Activated naive CD4-positive, alpha-beta T cell treated with anti-CD3 and anti-CD28 coated beads, Interleukin-2, amount 50 U/mL, for 72 hours (primary cell): ENCODE measurements at places on chromosomes 12 and 14. TPM values are rescaled to one million over a fixed set of nuclear protein-coding genes. Genes with fewer than 3 reads are reported as not detected.

FBRSL1 gene
- 30.8 TPM for total RNA-seq

GUCY2C gene
- not detected for total RNA-seq

WASHC3 gene
- total RNA-seq, result 22.1 TPM

PRB4 gene
- not detected for total RNA-seq

GRCh38 chr12:132658149-132658894 lies 28.8 kb downstream of the POLE start:
- no peak for DNase-seq

GRCh38 chr14:49381778-49382177 lies 204.4 kb downstream of the RPS29 start:
- DNase-seq, result no peak

- no peak for DNase-seq
Measured at GRCh38 chr14:64944041-64944440, 1.5 kb upstream of the GPX2 start.

DNA sequence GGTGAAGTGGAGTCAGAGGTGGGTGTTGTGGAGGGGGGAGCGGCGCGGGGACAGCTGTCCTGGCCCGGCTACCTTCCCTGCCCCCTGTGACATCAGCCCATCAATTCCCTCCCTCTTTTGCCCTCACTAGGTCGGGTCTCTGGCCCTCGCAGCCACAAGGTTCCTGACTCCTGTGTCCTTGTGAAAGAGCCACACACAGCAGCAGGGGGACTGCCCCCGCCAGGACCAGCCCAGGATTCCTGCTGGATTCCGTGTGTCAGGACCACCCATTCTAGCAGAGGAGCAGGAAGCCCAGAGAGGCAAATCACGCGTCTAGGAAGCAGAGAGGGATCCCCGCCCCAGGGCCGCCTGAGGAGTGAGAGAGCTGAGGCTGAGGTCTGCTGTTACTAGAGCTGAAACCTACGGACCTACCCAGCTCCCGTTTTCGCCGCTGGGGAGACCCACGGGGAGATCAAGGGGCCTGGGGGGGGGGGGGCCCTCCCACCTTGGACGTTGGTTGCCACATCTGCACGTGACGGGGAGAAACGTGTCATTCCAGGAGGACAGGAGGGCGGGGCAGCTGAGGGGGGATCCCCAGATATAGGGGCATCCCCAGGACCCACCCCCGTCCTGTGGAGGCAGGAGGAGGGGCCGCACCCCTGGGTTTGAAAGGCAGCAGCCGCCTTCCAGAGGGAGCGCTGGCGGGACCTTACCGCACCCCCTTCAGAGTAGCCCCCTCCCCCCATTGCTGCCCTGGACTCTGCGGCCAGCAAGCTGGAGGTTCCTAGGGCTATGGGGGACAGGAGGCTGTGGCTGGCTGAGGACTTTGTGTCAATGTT lies 12.5 kb upstream of the INF2 start:
- DNase-seq, result no peak

- no peak for DNase-seq
Measured at GRCh38 chr12:109871668-109872314, 8.6 kb downstream of the GLTP start.

- no peak for DNase-seq
Measured at GRCh38 chr14:91885113-91885712, 17.9 kb upstream of the TC2N start.

DNA sequence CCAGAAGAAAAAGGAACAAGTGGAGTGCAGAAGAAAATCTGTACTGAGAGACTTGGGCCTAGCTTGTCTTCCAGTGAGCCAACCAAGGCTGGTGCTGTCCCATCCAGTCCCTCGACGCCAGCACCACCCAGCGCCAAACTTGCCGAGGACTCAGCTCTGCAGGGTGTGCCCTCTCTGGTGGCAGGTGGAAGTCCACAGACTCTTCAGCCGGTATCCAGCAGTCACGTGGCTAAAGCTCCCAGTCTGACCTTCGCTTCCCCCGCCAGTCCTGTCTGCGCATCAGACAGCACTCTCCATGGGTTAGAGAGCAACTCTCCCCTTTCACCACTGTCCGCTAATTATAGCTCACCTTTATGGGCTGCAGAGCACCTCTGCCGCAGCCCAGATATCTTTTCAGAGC lies 15.6 kb downstream of the CIPC start:
- DNase-seq, result no peak
